Uterus (tissue), 4 donors: ENCODE measurements at places on chromosomes 7 and 10. TPM values are rescaled to one million over a fixed set of nuclear protein-coding genes. Genes with fewer than 3 reads are reported as not detected.

DNA sequence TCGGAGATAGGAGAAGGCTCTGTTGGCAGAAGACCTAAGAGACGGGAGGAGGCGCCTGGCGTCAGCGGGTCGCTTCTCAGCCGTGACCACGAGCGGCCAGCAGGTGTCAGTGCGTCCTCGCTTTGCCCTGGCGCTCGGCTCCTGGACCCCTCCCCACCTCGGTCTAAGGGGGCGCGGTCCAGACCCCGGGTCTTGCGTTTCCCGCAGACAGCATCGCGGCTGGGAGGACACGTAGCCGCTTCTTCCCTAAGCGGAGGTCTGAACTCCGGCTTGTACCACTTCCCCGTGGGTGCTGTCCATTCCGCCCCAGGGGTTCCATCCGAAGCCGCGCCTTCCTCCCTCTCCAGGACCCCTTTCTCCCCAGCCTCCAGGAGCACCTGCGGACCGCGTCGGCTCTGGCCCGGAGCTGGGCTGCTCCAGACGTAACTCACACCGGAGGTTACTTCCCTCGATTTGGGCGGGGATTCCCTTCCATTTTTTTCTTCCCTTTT lies 593 bp upstream of the ADRA2A start:
- DNase-seq, result peak; percentile 64

GRCh38 chr10:111100198-111100597 lies 23.4 kb downstream of the ADRA2A start:
- no peak for DNase-seq

- peak; percentile 79 for DNase-seq
Measured at GRCh38 chr7:106421181-106421762, 136.5 kb upstream of the NAMPT start.

Gene PLXDC2
- 51.5 TPM for total RNA-seq

Gene C10orf105
- not detected for total RNA-seq

- DNase-seq, result no peak
Measured at GRCh38 chr10:34776090-34776690, 38.9 kb downstream of the PARD3 start.

GRCh38 chr10:79068203-79068561 lies 584 bp upstream of the ZMIZ1 start:
- no peak for DNase-seq

DNA sequence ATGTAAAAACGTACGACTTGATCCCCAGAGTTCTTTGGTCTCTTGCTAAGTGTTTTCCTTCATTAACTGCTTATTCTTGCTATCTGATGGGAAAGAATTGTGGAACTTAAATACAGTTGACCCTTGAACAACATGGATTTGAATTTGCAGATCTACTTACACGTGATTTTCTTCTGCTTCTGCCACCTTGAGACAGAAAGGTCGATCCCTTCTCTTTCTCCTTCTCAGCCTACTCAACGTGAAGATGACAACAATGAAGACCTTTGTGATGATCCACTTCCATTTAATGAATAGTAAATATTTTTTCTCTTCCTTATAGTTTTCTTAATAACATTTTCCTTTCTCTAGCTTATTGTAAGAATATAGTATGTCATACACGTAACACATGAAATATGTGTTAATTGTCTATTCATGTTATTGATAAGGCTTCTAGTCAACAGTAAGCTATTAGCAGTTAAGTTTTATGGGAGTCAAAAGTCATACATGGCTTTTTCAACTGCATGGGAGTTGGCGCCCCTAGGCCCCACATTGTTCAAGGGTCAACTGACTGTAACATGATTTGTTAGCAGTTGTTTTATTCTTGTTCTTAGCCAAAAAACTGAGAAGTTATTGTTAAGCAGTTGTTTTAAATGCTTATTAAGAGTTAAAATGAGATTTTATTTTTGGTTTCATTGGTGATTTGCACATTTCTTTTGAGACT lies 11.2 kb downstream of the MKLN1 start:
- DNase-seq, result no peak

Gene VWC2
- total RNA-seq, result under 0.01 TPM

DNA sequence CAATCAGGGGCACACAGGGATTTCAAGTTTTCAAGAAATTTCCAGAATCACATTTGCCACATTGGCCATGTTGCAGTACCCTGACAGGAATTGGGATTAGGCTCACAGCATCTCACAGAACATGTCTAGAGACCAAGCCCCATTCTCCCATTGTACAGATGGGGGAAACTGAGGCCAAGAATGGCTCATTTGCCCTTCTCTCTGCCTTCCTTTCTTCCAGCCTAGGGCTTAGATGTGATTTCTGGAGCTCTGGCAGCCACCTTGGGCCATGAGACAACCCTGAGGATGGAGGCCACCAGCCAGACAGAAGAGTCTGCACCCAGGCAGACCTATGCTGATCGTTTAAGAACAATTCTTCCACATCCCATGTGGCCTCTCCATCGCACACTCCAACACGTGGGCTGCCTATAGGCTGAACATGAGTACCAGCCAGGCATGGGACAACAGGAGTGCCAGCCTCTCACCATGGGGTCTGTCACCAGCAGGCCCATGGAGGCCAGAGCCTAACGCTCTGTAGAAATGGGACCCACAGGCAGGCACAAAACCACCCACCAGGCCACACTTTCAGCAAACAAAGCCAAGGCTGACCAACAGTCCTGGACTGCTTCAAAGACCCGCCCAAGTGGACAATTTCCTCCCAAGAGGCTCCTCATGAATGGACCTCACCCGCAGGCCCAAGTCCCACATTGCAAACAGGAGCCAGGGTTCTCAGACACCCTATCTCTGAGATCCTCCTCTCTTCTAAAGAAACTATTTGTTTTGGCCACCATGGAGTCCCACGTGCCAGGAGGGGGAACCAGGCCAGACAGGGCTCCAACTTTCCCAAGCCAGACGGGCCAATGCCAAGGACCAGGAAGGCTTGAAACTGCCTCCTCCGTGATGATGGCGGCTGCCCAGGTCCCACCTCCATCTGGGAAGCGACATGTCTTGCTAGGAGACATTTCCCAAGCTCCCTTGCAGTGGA lies 20.7 kb downstream of the PDGFA start:
- DNase-seq, result no peak

Gene MYL10
- not detected for total RNA-seq

DNA sequence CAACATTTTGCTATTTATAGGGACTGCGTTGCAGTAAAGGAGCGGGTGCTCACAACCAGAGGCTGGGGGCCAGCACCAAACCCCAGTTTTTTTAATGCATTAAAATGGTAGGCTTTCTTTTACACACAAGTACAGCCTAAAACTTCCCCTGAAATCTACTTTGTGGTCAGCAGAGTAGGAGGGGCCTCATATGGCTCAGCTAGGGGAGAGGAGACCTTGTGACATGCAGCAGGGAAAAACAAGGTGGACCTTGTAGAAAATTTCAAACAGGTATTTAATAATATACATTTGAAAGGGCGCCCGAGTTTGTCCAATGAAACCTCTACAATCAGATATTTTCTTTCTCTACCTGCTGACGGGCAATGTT lies 1.4 kb downstream of the CCDC136 start:
- no peak for DNase-seq

GRCh38 chr7:19369182-19369581 lies 224.0 kb upstream of the FERD3L start:
- DNase-seq, result no peak

Gene OR2A12
- total RNA-seq, result not detected

Gene MKX
- 5.7 TPM for total RNA-seq

DNA sequence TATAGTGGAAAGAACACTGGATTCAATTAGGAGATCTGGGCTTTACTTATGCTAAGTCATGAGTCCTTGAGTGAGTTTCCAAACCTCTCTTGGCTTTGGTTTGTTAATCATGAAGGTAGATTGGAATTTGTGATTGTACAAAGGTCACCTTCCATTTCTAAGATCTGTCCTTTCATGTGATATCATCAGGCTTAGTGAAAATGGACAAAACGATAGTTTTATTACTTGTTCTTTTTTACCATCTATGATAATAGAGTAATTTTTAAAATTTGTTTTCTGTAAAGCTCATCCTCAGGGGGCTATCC lies 309.0 kb downstream of the BICC1 start:
- no peak for DNase-seq

DNA sequence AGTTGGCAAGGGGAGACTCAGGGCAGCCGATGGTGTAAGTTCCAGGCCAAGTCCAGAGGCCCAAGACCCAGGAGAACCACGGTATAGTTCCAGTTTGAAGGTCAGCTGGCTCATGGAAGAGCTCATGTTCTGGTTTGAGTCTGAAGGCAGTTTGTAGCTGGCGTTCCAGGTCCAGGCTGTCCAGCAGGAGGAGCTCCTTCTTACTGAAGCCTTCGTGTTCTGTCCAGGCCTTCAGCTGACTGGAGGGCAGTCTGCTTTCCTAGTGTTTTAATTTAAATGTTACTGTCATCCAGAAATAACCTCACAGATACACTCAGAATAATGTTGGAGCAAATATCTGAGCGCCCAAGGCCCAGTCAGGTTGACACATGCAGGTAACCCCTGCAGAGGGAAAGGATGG lies 4.2 kb downstream of the SUN1 start:
- DNase-seq, result no peak

DNA sequence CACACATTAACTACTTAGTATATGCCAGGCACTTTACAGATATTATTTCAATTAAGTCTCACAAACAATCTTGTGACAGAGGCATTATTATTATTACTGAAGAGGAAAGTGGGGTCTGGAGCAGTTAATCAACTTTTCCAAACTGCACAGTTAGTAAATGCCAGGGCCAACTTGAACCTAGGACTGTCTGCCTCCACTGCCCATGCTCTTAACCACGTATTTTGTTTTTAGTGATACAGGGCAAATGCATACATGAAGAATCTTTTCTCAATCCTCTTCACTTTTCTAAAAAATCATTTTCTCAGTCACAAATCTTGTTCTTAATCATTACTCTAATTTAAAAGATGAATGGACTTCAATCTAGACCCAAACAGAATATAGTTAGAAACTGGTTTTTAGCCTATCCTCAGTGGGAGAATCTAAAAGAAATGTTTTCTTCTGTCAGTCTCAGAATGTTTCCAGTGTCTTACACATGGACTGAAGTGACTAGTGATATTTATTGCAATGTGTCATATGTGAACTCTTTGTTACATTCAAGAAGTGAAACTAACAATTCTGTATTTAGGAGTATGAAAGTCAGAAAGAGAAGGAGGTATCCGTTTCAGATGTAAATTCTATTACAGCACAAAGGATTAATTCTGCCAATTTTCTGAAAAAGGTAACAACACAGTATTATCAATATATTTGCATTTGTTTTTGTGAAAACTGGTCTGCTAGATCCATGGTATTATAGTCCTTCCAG lies 55.5 kb upstream of the CCNJ start:
- DNase-seq, result no peak

Gene DNAJC12
- total RNA-seq, result 8.8 TPM

Gene PGAM2
- 0.76 TPM for total RNA-seq

GRCh38 chr7:127962589-127963361 lies 68.5 kb downstream of the LRRC4 start:
- DNase-seq, result no peak
